ENCODE measurements at places on chromosomes 3 and 15.
A peak's percentile ranks its signal among the peaks of the same experiment; 100 is the strongest.

GRCh38 chr15:28983432-28984311 is 97.9 kb downstream of the APBA2 start:
- no peak for DNase-seq

DNA sequence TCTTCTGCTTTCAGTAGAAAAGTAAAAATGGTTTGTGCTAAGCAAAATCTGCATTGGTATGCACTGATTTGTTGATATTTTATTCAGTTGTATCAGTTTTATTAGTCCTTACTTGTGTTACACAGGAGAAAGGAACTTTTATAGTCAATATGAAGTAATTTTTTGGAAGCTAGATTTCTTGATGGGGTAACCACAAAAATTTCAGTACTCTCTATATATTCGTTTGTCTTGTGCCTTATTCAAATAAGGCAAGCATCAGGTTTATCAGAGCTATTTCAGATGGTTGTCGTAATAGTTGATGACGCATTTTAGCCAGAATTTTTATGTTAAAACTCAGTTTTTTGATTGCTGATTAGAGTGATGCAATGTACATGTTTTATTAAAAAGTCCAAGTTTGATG is 50.7 kb upstream of the NIPA1 start:
- no peak for DNase-seq

DNA sequence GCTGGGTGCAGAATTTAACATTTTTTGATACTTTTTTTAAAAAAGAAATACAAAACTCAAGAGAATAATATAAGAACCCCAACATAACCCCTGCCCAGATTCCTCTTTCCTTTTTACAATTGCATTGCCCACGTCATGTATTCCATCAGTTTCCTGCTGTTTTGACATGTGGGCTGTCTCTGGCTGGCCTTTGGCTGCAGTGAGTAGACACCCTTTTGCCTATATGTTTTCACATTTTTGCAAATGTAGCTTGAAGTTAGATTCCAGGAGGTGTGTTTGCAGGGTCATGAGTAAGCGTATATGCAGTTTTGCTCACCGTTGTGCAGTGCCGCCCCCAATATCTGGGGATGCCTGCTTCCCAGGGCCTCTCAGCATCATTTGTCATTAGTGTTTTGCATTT is 28.0 kb upstream of the ATP10A start:
- no peak for DNase-seq

- DNase-seq: peak; percentile 36
Observed at GRCh38 chr3:106629215-106629832, 747.9 kb upstream of the CCDC54 start.

DNA sequence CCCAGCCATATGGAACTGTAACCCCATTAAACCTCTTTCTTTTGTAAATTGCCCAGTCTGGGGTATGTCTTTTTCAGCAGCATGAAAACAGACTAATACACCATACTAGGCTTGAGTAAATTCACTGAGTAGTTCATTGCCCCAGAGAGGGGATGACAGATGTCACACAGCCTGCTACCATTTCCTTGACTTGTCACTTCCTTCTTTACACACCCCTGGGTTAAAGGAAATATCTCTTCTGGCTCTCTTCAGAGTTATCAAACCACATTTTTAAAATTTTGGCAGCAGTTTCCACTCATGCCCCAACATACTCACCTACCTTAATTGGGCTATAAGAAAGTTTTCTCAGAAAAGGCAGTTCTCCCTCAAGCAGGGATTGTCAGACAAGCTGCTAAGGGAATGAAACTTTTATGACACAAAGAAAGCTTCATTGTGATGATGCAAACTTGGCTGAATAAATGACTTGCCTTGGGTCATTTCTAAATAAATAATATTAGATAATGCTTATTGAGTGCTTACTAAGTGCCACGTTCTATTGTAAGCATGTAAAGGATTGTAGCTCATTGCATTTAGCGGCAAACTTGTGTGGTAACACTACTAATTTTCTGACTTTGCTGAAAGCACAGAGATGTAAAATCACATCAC is 68.0 kb upstream of the RBMS3 start:
- no peak for DNase-seq

DNA sequence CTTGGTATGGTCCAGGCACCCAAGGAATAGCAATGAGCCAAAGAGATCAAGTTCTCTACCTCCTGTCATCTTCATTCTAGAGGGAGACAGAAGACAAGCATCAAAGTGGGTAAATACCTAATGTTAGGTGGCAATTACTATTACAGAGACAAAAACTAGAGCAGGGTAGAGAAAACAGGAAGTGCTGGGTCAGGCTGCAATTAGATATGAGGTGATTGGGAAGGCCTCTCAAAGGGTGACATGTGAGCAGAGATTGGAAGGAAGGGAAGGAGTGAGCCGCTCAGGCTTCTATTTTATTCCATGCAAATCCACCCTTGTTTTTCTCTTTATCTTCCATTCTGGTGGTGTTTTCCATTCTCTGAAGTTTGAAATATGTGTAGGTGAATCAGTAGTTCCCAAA is 37.4 kb downstream of the EBLN2 start:
- peak; percentile 51 for DNase-seq

GRCh38 chr3:193795062-193795690 is 202.2 kb downstream of the OPA1 start:
- DNase-seq: no peak

DNA sequence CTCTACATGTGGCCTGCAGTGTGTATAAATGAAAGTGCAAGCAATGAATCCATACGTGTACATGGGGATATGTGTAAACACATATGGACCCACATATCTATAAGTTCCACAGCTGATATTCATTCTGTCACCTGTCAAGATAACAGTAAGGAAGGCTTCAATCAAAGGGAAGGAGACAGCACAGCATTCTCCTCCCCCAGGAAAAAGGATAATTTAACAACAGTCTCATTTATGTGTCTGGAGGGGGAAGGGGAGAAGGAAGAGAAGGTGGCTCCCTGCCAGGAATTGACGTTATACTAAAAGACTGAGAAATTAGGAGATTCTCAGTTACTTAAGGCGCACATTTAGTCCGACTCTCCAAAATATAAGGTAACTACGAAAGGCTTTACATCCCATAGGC is 345.9 kb downstream of the FOXP1 start:
- no peak for DNase-seq

DNA sequence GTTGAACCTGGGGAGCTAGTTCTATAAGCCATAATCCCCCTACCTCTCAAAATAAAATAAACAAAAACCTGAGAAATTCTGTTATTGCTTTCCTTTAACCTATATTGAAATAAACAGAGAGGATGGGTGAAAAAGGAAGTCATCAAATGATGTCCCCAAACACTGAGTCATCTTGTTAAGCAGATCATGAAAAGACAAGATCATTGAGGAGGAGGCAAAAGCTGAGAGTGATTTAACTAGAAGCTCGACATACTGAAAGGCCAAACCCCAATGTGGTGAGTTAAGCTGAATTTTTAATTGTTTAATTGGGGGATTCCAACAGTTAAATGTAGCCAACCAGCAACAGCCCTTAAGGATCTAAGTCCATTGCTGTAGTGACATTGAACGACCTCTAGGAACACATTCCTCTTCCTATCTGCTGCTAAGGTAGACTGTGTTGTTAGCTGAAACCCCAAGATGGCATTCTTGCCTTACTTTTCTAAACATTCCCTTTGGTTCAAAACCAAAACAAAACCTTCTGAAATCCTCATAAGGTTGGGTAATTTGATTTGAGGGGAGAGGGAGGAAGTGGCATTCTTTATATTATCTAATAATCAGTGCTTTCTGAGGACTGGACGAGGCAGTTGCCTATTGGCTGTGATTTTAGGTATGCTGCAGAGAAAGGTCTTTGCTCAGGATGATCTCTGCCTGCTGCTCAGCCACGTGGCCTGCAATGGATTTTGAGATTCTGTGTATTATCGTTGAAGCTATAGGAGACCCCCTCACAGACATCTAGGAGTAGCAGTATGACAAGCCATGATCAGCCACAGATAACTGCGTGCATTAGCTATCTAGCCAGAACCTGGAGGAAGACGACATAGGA is 62.7 kb upstream of the BNIP2 start:
- DNase-seq: peak; percentile 3

DNA sequence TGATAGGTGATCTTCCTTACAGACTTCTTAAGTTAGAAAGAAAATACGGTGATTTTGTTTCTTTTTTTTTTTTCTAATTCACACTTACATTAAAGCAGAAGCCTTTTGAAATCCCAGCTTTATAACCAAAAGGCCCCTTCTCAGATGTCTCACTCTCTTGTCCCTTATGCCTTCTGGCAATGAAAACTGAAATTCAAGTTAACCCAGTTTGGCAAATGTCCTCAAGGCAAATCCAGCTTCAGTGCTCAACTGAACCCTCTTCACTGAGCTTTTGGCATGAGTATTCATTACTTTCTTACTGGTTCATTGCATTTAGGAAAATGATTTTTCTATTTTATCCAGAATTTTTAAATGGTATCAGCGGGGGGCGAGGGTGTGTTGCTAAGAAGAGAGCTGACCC is 17.0 kb downstream of the PLCH1 start:
- DNase-seq: no peak

DNA sequence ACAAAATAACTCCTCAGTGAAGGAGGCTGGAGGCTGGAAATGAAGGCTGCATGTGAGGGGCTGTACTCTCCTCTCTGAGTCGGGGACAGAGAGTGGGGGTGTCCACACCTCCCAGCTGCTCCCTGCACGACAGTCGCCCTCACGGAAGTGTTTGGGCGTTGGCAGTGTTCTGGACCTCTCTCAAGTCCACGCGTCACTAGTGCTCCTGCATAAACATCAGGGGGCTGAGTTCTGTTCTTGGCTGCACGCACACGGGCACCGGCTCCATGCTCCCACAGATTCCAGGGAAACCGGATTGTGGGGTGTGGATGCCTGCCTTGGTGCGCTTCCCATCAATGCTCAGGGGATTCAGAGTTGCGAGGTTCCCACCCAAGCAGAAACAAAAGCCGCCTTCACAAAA is 7.4 kb downstream of the RASGRF1 start:
- no peak for DNase-seq

- no peak for DNase-seq
Observed at GRCh38 chr3:44339181-44340057, 853 bp downstream of the TCAIM start.

DNA sequence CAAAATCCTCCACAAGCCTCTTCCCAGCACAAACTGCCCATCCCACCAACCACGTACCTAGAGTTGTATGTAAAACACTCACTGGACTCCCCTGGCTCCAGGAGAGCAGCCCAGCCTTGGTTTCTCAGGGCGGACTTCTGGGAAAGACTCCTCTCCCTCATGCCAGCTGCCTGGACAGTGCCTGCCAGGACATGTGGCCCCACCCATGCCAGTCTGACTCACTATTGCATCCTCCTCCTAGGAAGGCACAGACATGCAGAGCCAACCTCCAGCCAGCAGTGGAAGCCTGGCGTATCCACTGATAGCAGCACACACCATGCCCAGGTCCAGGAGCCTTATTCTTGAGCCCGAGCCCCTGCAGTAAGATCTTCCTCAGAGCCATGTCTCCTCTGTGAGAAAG is 8.6 kb downstream of the PKM start:
- no peak for DNase-seq

GRCh38 chr15:79451361-79451999 is 19.3 kb downstream of the MINAR1 start:
- DNase-seq: no peak

DNA sequence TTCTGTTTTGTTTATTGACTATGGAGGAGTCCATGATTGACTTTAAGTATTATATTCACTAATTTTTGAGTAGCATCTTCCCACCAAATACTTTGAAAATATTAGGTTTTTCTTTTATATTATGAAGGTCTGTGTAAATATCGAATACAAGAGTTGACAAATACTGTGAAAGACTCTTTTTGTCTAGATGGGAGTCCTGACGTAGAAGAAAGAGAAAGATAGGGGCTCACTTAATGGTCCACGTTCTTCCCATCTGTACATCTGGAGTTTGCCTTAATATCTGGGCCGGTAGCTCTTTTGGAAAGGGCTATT is 7.8 kb upstream of the UTS2B start:
- no peak for DNase-seq

DNA sequence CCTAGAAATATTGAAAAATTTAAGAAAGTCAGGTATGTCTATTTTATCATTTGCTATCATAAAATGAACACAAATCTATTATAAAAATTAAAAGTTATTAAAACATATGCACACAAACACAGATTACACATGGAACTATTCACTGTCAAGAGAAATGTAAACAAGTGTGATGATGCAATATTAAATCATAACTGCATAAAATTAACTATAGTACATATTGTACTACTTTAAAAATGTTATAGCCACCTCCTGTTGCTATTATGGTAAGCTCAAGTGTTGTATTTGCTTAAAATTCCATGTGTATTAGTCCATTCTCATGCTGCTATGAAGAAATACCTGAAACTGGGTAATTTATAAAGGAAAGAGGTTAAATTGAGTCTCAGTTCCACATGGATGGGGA is 54.7 kb upstream of the CMC1 start:
- DNase-seq: no peak

DNA sequence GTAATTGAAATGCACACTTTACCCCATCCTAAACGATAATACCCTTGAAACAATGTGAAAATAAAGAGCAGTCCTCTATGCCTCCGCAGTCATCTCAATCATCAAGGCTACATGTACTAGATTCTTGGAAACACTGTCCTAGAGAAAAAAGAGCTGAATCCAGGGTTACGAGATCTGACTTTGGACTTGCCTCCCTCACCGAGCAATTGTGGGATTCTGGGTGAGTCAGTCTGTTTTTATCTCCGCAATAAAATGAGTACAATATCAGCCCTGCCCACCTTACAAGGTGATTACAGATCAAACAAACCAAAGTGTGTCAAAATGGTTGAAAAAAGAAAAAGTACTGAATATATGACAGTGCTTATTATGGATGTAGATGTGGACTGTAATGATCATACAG is 152.3 kb upstream of the SNTN start:
- DNase-seq: no peak

GRCh38 chr3:21520106-21520963 is 230.7 kb downstream of the ZNF385D start:
- no peak for DNase-seq

- DNase-seq: peak; percentile 40
Observed at GRCh38 chr15:89575656-89576416, 567 bp downstream of the TICRR start.

- no peak for DNase-seq
Observed at GRCh38 chr3:174322789-174323188, 536.3 kb upstream of the NAALADL2 start.

GRCh38 chr15:77416148-77416455 is 3.8 kb downstream of the PEAK1 start:
- no peak for DNase-seq

- no peak for DNase-seq
Observed at GRCh38 chr3:31247850-31248562, 284.7 kb upstream of the STT3B start.

DNA sequence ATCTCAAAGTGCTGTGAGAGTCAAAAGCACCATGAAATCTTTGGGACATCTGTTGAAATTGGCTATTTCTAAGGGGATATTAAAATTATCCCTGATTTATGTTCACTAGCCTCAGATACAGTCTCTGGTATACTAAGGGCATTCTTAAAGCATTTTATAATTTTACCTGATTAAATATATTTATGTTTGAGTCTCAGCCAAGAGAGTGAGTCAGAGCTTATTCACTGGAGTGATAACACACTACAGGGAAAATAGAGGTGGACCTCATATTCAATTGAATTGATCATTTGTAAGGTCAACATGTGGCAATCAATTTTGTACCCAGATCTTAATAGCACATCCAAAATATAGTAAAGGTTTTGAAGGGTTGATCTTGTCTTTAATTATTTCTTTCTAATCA is 733.6 kb downstream of the EPHA3 start:
- DNase-seq: no peak

- DNase-seq: no peak
Observed at GRCh38 chr3:17304969-17305368, 420.2 kb downstream of the PLCL2 start.

- no peak for DNase-seq
Observed at GRCh38 chr3:43077261-43077660, 28.6 kb downstream of the POMGNT2 start.

Data from KBM-7 (cell line).